ENCODE measurements at places on chromosomes 11 and 22.

DNA sequence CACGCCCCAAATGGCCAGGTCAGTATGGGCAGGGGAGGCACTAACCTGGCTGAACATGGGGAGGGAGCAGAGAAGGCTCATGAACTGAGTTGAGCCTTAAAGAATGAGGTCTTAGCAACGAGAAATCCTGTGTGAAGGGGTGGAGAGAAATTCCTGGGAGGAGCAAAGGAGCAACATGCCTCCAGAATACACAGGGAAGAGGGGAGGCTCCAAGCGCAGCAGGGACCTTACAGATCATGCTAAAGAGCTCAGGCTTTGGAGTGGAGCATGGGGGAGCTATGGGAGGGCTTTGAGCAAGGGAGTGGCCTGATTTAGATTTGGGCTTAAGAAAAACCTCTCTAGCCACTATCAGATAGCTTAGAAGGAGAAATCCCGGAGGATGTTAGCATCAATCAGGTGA, 88.1 kb downstream of the MN1 start:
- no peak for DNase-seq

GRCh38 chr22:20636075-20636812, 128.8 kb downstream of the MED15 start:
- DNase-seq = no peak

GRCh38 chr11:111549196-111549868, 8.8 kb downstream of the LAYN start:
- DNase-seq = no peak

DNA sequence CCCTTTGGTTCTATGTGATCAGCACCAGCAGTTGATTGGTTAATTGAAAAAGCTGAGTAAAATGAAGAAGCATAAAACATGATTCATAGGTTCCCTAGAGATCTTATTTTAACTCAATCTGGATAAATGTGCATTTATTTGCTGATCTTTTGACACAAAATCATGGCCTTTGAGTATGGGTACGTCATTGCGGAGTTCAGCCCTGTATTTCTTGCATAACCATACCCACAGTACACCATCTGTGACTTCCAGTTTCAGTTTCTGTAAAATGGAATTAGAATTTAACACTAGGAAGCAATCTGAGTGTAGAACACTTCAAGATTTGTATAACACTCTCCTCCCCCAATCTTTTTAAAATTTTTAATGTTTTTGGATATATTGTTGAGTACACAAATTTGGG, 358.2 kb downstream of the DDX10 start:
- no peak for DNase-seq

DNA sequence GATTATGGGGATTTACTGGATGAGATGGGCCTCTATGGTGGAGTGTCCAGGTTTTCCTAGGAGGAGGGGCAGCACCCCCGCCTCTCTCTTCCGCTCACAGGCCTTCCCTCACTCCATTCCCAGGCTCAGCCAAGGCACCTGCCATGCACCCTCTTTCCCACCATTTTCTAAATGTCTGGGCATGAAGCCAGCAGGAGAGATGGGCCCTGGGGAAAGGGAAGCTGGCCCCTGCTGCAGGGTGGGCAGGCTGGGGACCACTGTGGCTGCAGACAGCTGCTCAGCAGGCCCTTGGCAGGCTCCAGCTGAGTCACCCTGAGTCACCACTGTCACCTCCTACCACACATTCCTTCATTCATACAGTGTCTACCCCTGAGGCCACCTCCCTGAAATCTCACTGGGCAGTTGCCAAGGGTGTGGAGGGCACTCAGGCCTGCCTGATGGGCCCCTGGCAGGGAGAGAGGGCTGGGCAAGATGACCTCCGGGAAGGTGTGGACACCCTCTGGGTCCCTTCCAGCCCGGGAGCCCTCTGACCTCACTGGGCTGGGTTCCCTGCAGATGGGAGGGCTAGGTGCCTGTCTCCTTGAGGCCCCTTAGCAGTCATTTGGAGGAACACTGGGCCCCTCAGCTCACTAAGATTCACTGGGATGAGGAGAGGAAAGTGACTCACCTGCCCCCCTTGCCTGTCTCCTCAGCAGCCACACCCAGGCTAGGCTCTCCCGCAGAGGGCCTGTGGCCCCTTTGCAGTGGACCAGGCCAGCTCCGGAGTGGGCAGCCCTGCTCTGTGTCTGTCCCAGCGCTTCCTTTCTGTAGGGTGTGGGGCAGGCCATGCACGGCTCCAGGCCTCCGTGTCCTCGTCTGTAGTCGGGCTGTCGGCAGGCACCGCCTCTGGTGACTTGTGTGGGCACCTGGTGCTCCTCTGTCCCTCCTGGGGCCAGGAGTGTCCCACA, 7.8 kb downstream of the MYEOV start:
- peak; percentile 52 for DNase-seq
